Cerebellum (tissue), 4 donors: ENCODE measurements at places on chromosomes 7 and 10. TPM values are rescaled to one million over a fixed set of nuclear protein-coding genes. Genes with fewer than 3 reads are reported as not detected.
A peak's percentile ranks its signal among the peaks of the same experiment; 100 is the strongest.

DNA sequence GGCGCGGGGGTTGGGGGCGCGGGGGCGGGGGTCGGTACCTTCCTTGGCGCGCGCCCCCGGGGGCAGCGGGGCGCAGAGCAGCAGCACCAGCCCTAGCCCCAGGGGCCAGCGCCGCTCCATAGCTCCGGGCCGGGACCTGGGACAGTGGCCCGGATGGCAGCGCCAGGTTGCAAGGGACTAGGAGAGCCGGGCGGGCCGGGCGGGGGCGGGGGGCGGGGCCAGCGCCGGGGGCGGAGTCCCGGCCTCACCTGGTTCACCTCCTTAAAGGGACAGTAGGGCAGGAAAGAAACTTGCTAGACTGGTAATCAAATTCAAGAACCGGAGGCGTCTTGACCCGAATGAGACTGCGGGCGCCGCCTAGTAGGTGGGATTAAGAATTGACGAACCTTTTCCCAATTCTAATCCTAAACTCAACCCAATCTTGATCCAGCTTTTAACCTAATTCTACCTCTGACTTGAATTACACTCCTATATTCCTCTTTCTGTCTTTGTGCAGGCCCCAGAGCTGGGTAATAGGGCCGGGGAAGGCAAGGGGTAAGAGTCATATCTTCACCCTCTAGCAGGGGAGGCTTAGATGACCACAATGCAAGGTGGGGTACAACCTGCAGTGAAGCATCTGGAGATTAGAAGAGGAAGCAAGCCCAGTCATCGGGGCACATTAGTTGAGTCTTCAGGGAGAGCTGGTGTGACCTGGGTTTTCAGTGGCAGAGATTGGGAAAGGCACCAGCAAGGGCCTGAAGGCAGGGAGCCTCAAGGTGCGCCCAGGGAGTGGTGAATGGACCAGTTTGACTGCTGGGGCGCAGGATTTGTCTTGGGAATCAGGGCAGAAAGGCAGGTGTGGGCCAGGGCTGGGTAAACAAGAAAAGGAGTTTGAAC, at the start of gene EPHA1:
Gene EPHA1, minus strand, starts transcription at position 171 of the 876 bp plus-strand sequence. Its CDS starts 51 bp downstream, at position 120.
- DNase-seq = peak; percentile 83

GRCh38 chr7:34761627-34762026, 103.6 kb downstream of the NPSR1 start:
- DNase-seq = no peak

DNA sequence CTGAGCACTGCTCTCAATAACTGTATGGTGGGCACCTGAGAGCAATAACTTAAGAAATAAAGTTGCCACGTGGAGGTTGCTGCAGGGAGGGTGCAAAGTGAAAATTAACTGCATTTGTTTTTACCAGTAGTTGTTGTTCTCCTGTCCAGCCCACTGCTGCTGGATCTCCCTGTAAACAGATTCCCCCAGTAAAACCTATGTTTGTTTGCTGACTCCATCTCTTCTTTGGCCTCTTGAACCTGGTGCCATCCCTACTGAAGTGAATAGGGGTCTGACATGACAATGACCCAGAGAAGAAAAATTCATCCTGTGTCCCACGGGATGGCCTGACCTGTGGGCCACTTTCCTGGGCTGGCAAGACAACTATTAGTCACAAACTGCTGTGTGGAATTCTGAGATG, 1.7 kb downstream of the MBL2 start:
- DNase-seq = no peak

Gene AKR1C8
- 0.45 TPM for total RNA-seq

GRCh38 chr10:77036993-77037734, 600.4 kb downstream of the KCNMA1 start:
- DNase-seq = no peak

DNA sequence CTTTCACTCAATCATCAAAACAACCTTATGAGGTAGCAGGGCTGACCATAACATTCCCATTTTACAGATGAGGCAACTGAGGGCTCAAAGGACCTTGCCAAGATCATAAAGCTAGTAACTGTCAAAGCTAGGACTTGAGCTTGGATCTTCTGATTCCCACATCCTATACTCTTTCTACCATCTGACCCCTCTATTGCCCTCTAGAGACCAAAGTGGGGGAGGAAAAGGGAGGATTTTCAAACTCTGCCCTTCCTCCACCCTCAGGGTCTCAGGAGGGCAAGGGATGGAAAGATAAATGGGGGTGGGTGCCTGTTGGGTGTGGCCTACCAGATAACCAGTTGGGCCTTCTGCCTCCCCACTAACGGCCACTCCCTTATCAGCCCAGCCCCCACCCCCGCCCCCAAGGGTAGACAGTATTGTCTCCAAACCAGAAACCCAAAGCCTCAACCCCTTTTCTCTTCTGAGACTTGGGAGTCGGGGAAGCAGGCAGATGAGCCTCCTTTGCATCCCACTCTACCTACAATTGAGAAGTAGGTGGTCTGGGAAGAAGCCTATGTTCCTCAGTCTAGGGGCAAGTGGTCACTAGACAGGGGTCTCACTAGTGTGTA, 7.9 kb downstream of the LDB1 start:
- no peak for DNase-seq

Gene WNT8B
- not detected for total RNA-seq

Gene OPN1SW
- 0.45 TPM for total RNA-seq

Gene CALHM1
- not detected for total RNA-seq

DNA sequence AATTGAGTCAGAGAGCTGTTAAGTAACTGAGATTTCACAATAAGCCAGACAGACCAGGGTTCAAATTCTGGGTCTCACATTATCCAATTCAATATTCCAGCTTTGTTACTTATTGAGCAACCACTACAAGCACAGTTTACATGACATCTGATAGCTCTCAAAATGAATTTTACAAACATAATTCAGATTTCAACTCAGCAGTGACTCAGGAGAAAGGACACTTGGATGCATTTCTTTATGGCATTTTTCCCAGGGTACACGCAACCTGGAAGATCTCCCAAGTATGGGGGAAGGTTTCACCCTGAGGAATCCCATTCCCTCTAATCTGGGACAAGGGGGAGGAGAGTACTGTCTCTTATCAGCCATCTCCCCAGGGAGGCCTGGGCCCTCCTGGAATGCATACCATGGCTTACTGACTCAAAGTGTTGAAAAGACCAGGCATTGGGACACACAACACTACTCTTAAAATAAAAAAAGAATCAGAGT, 102.4 kb downstream of the CFTR start:
- no peak for DNase-seq

- no peak for DNase-seq
Measured at GRCh38 chr7:141590666-141591065, 39.5 kb downstream of the AGK start.
